ENCODE measurements at places on chromosomes 12 and 14. TPM values are rescaled to one million over a fixed set of nuclear protein-coding genes. Genes with fewer than 3 reads are reported as not detected.
A peak's percentile ranks its signal among the peaks of the same experiment; 100 is the strongest.

GRCh38 chr12:24822121-24822899, 126.6 kb downstream of the BCAT1 start:
- DNase-seq = no peak

DNA sequence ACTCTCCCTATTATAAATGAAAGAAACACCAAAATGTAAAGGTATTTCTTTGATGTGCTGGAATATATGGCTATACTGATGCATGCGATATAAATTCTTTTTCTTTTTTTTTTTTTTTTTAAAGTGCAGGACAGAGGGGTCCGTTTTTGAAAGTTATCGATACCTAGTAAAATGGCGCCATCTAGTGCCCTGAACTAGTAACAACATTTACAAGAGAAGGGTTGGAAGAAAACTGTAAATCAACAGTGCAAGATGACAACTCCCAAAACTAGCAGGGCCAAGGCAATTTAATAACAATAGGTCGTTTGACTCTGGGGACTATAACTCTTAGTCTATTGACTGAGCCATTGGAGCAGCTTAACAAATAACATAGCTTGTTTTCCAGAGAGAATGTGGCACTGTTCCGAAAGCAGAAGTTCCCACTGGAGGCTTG, 137.7 kb downstream of the SPTSSA start:
- DNase-seq = no peak

- no peak for DNase-seq
Measured at GRCh38 chr14:22650960-22651521, 6.9 kb upstream of the OR6J1 start.

DNA sequence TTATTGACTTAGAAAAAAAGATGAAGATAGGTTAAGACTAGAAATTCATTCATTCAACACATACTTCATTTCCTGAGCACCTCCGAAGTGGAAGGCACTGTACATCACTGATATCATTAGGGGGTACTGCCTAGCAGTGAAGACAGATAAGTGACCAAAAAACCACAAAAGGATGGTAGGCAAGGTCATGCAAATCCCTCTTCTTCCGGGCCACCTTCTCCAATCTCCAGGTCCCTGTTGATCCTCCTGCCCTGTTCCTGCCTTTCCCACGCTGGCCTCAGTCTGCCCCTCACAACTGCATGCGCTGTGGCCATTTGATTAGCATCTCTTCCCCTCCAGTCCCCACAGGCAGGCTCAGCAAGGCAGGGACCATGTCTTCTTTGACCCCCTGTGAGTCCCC, 60.8 kb downstream of the SETD3 start:
- no peak for DNase-seq

GRCh38 chr12:21949036-21949435, 7.8 kb upstream of the ABCC9 start:
- DNase-seq = no peak

GRCh38 chr12:109997393-109997792, 1.2 kb upstream of the GIT2 start:
- no peak for DNase-seq

DNA sequence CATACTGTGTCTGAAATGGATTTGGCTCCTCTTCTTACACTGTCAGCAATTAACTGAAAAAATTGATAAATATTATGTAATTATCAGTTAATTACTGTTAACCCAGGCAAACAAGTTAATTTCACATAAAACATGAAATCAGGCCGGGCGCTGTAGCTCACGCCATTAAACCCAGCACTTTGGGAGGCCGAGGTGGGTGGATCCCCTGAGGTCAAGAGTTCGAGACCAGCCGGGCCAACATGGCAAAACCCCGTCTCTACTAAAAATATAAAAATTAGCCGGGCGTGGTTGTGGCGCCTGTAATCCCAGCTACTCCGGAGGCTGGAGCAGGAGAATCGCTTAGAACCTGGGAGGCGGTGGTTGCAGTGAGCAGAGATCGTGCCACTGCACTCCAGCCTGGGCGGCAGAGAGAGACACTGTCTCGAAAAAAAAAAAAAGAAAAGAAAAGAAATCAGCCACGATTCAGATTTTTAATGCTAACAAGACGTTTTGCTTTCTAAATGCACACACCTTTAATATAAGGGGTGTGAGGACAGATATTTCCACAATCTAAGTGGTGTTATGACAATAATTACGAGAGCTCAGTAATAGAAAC, 473 bp upstream of the TMEM19 start:
- DNase-seq = no peak

- DNase-seq = no peak
Measured at GRCh38 chr12:8069582-8069981, 3.4 kb upstream of the C3AR1 start.

DNA sequence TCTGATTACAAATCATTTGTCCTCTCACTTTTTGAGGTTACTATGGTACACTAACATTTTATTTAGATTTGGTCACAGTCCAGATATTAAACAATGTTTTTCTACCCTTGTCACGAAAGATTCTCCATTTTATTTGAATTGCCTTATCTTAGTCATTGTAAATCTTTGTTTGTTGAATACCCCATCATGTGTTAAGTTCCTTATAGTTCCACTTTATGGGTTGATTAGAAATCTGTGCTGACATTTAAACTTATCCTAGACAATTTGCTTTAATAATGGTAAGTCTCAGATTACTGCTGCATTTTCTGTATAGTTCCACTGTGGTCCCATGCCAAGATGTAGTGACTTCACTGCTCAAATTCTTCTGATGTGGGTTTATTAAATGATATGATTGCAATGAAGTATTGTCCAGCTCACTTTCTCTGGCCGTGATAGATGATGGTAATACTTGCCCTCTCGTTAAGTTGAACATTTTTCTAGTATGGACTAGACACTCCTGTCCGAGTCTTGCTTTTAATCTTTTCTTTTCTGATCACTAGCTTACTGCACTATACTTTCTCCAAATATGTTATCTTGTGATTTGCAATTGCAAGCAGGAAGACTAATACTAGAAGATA, 1107.3 kb downstream of the SLC6A15 start:
- DNase-seq = no peak

- DNase-seq = no peak
Measured at GRCh38 chr12:98372340-98373024, 142.9 kb upstream of the TMPO start.

DNA sequence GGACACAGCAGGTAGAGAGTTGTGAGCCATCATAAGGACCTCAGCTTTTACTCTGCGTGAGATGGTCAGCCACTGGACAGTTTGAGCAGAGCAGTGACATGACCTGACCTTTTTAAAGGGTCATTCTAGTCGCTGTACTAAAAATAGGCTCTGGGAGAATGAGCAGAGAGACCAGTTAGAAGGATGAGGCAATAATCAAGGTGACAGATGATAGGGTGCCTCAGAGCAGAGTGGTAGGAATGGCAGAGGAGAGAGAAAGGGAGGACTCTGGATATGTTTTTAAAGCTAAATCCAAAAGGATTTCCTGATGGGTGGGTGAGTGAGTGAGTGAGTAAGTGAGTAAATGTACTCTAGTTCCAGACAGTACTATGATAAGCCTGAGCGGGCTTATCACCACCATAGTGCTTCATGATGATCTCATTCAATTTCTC, 83.6 kb upstream of the ARHGAP5 start:
- DNase-seq = no peak

DNA sequence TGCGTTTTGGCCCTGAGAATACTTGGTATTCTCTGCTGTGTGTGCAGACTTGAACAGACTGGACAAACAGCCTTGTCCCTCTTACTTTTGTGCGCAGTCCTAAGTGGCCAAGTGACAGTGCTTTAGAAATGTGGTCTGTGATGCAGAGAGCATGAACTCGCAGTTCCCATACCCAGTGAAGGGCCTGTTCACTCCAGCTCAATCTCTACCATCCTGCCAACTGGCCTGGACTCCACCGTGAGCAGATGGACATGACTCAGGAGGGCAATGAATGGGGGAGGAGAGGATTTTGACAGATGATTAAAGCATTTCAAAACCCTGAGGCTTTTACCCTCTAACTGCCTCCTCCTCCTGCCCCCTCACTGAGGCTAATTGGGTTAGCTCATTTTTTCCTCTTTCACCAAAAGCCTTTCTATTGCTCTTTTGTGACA, 62.5 kb upstream of the PYGL start:
- DNase-seq = no peak

GRCh38 chr12:127911291-127911690, 355.7 kb upstream of the TMEM132C start:
- no peak for DNase-seq

DNA sequence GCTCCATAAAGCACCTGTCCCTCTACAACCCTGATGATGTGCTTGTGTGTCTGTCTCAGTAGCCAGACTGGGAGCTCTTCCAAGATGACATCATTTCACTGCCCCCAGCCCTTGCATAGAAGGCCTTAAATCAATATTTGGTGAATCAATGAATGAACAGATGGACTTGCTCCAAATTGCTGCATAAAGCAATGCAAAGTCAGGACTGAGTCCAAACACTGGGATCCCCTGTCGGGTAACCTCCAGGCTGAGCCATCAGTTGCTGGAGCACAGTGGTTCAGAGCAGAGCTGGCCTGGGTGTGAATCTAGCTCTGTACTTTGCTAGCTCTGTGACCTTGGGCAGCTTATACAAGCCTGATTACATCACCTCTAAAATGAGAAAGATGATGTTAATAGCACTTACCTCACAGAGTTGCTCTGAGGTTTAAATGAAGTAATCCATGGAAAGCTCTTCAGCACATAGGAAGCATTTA, 120.3 kb upstream of the VASH1 start:
- DNase-seq = no peak

GRCh38 chr12:20410734-20411133, 42.4 kb downstream of the PDE3A start:
- DNase-seq = no peak

DNA sequence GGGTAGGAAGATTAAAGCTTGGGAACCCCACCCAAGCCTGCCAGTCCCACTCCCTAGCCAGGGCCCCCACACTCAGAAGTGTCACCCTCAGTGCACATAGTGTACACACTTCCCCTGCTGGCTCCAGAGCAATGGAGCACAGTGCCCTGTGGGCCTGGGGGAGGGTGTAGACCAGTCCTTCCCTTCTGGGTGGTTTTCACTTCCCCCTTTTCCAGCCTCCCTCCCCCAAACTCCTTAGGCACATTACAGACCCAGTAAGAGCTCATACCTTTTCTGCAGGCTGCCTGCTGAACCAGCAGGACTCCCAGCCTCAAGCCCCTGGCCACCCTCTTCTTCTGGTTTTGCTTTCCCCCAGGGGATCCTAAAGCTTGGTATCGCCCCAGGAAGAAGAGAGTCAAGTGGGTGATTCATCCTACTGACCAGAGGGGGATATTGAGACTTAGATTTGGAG, at the start of gene ZNF385A:
ZNF385A (minus strand) TSS at position 143 of the 451 bp plus-strand sequence. CDS start 219 bp downstream, outside the sequence.
- DNase-seq = no peak

DNA sequence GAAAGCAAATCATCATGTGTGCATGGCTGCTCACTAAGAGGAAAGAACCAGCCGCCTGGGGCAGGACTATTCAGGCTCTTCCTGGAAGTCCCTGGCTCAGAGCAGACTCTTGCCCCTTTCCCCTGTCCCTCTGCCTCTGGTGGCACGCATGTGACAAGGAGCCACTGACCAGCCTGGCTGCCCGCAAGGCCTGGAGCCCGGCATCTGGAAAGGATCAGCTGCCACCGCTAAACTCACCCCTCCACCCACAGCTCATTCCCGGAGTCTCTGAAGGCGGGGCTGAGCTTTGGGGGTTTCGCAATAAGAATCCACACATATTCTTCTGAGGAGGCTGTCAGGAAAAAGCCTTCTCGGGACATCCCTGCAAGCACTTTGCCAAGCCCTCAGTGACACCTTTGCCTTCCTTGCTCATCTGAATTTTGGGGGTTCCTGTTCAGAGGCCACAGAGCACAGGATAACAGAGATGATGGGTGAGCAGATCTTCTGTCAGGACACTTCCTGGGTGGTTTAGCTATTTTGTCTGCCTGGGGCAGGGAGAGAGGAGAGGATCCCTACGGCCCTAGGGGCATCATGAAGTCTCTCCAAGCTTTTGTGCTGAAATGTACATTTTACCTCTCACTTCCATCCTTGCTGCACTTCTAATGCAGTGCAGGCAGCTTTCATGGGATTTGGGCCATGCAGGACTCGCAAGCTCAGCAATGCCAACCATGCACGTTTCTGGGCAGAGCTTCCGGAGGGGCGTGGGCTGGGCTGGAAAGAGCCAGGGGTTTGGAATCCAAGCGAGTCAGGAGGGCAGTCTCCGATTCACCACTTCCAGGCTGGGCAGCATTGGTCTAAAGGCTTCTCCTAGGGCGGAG, 124.8 kb upstream of the MAP1LC3B2 start:
- no peak for DNase-seq

- no peak for DNase-seq
Measured at GRCh38 chr12:119393677-119394076, 59.1 kb downstream of the CCDC60 start.

GRCh38 chr12:107131832-107132616, 38.7 kb upstream of the CRY1 start:
- DNase-seq = peak; percentile 34

WNT5B gene
- 9.6 TPM for total RNA-seq

C12orf54 gene
- not detected for total RNA-seq

MDGA2 gene
- total RNA-seq = 0.12 TPM

GPRC5D gene
- total RNA-seq = not detected

IL26 gene
- not detected for total RNA-seq

ADCY4 gene
- total RNA-seq = 115 TPM

RND1 gene
- 14.9 TPM for total RNA-seq

TEX22 gene
- 0.15 TPM for total RNA-seq

LRCOL1 gene
- total RNA-seq = not detected

SMIM41 gene
- not detected for total RNA-seq

All from glomerular endothelial cell (primary cell).